GM04504 (cell line): ENCODE measurements at places on chromosomes 6 and 20.
A peak's percentile ranks its signal among the peaks of the same experiment; 100 is the strongest.

GRCh38 chr6:57434944-57435343 is 117.5 kb downstream of the PRIM2 start:
- DNase-seq, result no peak

DNA sequence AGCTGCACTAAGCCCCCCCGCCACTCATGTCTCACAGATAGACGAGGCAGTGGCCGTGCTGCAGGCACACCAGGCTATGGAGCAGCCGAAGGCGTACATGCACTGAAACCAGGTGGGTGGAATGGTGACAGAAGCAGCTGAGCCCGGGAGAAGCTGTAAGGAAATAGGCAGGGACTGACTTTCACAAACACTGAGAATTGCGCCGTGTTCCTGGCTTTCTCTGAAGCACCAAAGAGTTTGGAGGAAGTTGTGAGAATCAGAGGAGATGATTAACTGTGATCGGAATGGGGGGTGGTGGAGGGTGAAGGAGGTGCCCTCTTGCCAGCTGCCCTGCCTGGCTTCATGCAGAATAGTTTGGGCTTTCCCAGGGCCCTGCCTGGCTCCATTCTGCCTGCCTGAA is 21.6 kb downstream of the TOMM34 start:
- DNase-seq, result no peak

GRCh38 chr20:56631318-56631989 is 2.3 kb downstream of the TFAP2C start:
- no peak for DNase-seq

GRCh38 chr6:149560736-149561135 is 5.4 kb upstream of the GINM1 start:
- no peak for DNase-seq

GRCh38 chr6:160226118-160226591 is 32.5 kb downstream of the SLC22A2 start:
- no peak for DNase-seq

DNA sequence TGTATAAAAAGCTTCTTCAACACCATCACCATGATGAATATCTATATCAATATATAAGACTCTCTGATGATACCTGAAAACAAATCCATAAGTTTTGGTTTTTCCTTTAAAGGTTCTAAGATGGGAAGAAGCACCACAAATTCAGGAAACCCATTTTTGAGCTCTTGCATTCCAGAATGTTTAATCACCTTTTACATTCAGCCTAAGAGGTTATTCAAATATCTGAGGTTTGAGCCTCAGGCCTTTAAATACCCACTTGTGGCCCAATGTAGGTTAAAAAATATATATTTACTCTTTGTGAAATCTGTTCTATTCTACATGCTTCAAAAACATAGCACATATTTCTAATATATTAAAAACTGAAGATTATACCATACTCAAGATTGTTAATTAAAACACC is 17.6 kb downstream of the HDAC2 start:
- no peak for DNase-seq

DNA sequence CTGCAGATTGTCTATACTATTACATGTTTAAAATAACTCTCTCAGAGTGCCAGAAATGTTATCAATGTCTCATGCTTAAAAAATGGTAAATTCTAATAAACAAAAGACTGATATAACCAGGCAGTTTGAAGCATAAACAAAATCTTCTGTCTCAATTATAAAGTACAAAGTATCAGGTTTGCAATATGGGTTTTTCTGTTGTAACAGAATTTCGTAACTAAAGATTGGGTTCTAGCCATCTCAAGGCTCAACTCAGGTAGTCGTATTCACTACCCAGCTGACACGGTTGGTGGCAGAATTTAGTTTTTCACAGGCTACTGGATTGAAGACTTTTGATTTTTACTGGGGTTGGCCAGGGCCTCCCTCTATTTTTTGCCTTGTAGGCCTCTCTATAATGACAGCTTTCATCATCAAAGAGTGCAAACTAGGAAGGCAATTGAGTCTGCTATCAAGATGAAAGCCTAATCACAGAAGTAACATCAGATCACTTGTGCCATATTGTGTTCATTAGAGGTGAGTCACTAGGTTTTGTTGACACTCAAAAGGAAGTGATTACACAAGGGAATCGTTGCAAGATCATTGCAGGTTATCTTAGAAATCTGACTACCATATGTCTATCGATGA is 3.6 kb downstream of the CYP39A1 start:
- DNase-seq, result no peak

DNA sequence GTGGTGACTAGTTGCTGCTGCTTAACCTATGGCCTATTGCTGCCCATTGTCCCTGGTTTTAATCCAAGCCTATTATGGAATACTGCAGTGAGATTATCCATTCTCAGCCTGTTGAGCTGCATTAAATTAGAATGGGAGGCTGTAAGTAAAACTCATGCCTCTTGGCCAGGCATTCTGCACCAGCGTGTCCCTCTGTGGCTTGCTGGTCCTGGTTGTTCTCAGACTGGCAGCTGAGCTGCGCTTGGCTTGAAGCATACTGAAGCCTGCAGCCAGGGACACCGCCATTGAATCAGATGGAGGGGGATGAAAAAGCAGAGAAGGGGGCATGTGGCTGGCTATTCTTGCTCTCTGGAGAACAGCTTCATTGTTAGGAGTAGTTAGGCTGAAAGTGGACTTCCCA is 15.6 kb downstream of the LRRN4 start:
- no peak for DNase-seq

- DNase-seq, result no peak
Observed at GRCh38 chr6:105862936-105863607, 223.1 kb upstream of the PRDM1 start.

DNA sequence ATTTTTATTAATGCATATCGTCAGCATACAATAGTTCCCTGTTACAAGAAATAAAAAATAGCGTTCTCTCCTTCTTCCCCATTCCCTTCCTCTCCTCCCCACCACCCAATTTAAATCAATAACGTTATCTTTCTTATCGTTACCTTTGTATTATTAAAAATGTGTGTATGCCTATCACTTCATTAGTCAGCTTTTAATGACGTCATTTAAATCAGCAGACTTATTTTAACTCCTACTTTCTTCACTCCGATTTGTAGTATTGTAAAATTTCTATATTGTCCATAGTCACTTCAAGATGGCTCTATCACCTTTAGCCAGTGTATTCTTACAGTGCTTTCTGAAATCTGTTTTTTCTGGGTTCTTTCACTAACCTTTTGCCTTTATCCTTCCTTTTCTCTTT is 89.1 kb downstream of the MKKS start:
- DNase-seq, result no peak

GRCh38 chr6:9702914-9703313 is 712.0 kb downstream of the TFAP2A start:
- DNase-seq, result no peak

DNA sequence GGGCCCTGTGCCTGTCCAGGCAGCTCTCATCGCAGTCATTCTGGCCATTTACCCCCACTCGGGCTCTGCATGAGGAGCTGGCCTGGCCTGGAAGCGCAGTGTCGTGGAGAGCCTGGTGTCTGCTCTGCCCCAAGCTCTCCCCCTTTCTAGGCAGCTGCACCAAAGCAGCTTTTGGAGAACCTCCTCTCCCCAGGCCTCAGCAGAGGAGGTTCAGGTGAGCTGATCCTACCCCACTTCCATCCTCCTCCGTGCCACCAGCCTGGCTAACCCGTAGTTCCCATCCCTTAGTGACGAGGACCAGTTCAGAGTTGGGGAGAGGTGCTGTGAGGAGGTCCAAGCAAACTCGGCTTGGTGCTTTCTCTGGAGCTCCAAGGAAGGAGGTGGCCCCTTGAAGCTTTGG is 30.5 kb upstream of the PHACTR3 start:
- no peak for DNase-seq

GRCh38 chr20:2320813-2321658 is 25.2 kb downstream of the TGM3 start:
- DNase-seq, result no peak

DNA sequence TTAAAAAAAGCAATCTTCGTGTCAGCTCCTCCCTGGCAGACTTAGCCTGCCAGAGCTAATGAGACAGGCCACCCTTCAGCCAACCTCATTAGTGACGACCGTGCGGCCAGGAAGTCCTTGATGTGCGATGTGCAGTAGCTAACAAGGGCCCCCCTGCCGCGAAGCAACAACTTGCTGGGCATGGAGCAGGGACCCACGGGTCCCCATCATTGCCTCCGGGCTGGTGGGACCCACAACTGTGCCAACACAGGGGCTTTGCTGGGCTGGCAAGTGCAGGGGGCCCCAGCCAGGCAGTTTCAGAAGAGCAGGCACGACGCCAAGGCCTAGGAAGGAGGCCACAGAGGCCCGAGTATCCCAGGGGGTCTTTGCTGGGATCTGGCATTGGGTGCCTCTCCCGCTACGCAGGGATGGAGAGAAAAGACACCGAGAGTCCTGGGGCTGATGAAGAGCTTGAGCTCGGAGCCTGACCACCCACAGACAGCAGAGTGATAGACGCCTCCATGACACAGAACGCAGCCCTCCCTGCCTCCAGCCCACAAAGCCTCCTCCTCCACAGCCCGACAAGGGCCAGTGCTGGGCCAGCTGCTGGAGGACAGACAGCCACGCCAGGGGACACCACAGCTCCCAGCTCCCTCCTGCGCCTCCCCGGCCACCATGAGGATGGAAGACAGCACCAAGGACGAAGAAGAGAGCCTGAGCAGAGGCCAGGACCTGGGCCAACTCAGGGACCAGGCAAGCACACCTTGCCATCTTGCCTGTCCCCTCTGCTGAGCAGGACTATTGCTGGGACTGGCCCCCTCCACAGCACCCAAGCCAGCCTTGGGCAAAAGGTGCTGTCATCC is 96.6 kb downstream of the YTHDF1 start:
- no peak for DNase-seq

DNA sequence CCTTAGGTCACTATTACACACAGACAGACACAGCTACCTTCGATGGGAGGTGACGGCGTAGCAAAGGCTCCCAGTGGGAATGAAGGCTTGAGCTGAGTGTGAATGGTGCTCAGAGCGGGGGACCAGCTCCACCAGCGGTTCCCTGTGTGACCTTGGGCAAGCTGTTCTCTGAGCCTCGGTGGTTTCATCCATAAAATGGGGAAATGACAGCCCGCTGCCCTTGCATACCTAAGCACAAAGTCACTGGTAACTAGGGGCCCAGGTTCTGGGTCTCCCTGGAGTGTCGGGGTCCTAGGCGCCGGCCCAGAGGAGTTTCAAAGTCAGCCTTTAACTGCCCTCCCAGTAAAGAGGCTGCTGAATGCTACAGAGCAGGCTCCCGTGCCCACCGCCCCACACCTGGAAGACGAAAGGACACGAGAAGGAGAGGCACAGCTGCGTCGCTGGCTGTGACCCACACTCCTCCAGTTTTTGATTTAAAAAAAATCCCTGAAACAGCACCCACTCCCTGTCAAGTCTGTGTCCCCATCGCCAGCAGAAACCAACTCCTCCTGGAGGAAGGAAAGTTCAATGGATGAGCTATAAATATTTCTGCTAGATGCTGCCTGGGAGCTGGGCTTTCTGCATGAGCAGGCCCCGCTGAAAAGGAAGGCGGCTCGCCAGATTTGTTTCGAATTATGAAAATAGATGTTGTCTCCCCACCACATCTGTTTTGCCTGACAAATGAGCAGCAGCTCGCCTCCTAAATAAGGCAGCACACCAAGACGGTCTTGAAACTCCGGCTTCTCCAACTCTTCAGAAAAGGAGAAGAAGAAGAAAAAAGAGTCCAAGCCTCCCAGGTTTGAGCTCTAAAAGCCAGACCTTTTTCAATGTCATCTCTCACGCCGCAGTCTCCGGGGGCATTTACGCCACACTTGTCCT is 27.4 kb downstream of the PMEPA1 start:
- DNase-seq, result no peak

DNA sequence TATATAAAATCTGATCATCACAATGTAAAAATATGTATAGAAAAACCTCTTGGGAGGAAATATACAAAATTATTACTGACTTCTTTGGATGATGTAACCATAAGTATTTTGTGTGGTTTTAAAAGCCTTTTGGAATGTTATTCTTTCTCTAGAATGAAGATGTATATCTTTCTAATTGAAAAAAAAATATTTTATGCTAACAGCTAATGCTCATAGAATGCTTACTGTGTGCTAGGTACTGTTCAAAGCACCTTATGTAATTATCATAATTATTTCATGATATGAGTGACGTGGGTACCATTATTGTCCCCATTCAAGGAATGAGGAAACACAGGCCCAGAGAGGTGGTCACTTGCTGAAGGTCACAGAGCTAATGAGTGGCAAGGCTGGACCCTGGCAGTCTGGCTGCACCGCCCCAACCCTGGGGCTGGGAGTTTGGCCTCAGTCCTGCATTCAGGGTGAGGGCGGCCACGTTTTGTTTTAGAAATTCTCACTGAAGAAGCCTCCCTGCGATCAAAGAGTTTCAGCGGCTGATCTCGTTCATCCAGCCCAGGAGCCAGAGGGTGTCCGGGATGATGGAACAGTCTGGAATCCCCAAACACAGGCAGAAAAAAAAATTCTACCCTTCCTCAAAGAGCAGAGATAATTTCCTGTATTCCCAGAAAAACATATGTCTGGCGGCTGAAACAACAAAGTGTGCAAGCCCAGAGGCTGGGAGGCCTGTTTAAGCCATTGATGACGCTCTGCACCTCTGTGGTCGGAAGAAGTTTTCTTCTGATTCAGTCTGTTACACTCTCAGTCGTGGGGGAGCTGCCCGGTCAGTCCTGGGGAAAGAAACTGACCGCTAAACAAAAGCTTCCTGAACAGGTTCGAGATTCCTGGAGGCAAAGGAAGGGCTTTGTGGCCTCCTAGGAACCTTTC is 37.3 kb downstream of the TFEB start:
- DNase-seq, result peak; percentile 58

- DNase-seq, result no peak
Observed at GRCh38 chr6:49118478-49118877, 344.6 kb downstream of the MMUT start.

DNA sequence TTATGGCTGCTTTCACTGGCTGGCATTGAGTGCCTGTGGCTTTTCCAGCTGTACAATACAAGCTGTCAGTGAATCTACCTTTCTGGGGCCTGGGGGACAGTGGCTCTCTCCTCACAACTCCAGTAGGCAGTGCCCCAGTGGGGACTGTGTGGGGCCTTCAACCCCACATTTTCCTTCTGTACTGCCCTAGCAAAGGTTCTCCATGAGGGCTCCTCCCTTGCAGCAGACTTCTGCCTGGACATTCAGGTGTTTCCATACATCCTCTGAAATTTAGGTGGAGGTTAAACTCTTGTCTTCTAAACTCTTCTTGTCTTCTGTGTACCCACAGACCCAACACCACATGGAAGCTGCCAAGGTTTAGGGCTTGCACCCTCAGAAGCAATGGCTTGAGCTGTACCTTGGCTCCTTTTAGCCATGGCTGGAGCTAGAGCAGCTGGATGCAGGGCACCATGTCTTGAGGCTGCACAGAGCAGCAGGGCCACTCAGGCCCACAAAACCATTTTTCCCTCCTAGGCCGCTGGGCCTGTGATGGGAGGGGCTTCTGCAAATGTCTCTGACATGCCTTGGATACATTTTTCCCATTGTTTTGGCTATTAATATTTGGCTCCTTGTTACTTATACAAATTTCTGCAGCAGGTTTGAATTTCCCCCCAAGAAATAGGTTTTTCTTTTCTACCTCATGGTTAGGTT is 9.6 kb downstream of the PEX7 start:
- DNase-seq, result no peak

GRCh38 chr6:72406517-72406916 is 215.3 kb upstream of the KCNQ5 start:
- no peak for DNase-seq

GRCh38 chr6:133315811-133316210 is 74.7 kb downstream of the EYA4 start:
- DNase-seq, result no peak
